ENCODE measurements at places on chromosomes 6 and 20. TPM values are rescaled to one million over a fixed set of nuclear protein-coding genes. Genes with fewer than 3 reads are reported as not detected.

Gene HMGN3
- 104 TPM for total RNA-seq

Gene NOX3
- total RNA-seq: not detected

Gene LKAAEAR1
- 0.84 TPM for total RNA-seq

Gene OR2H1
- total RNA-seq: not detected

Gene CTAGE9
- total RNA-seq: not detected

Gene HCRTR2
- total RNA-seq: not detected

Gene TRAPPC3L
- total RNA-seq: not detected

Gene GPLD1
- total RNA-seq: 3.6 TPM

Gene MACROD2
- total RNA-seq: 4.0 TPM

Gene TOX2
- total RNA-seq: 1.8 TPM

Gene SALL4
- 1.2 TPM for total RNA-seq

Gene NKX2-2
- total RNA-seq: not detected

Gene ZNF322
- total RNA-seq: 34.5 TPM

Gene ERVFRD-1
- not detected for total RNA-seq

Gene LPA
- total RNA-seq: 0.42 TPM

Gene ANKRD66
- not detected for total RNA-seq

Gene ADGRB3
- total RNA-seq: 13.2 TPM

Gene ASIP
- 3.3 TPM for total RNA-seq

Gene RNF39
- total RNA-seq: not detected

Gene MUC21
- not detected for total RNA-seq

Gene NOP56
- total RNA-seq: 80.0 TPM

Gene RCAN2
- total RNA-seq: 14.3 TPM

Gene C6orf52
- not detected for total RNA-seq

Gene FGD2
- 48.1 TPM for total RNA-seq

Gene MLN
- total RNA-seq: not detected

Gene OR2B6
- not detected for total RNA-seq

Gene SAMD3
- 0.78 TPM for total RNA-seq

Gene HSPA1A
- total RNA-seq: 228 TPM

Gene TFEB
- 19.4 TPM for total RNA-seq

Gene COL11A2
- 1.5 TPM for total RNA-seq

Gene GHRH
- not detected for total RNA-seq

Gene TBC1D32
- total RNA-seq: 19.2 TPM

Gene PSORS1C2
- total RNA-seq: not detected

Gene BIRC7
- total RNA-seq: 47.1 TPM

Measured in tibial nerve (tissue), 4 donors.